OCI-LY7 (cell line): ENCODE measurements at places on chromosomes 13 and 19. TPM values are rescaled to one million over a fixed set of nuclear protein-coding genes. Genes with fewer than 3 reads are reported as not detected.

GRCh38 chr13:100175803-100176182 lies 86.9 kb downstream of the PCCA start:
- no peak for DNase-seq

GRCh38 chr13:40362502-40362901 lies 303.9 kb downstream of the FOXO1 start:
- no peak for DNase-seq

DNA sequence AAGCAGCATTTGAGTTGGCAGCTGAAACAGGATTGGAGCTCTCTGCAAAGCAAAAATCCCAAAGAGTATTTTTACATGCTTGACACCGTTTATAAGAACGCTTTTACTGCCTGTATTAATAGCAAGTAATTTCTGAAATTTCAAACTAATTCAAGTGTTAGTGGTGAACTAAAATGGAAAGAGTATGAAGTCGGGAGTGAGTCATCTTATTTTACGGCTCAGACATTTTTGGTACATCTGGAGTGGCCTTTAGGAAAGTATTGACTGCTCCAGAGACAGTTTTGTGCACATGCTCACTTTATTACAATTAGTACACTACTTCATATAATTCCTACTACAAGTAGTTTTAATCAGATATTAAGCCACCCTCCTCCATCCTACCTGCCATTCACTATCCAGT lies 167.4 kb downstream of the SLITRK6 start:
- no peak for DNase-seq

DNA sequence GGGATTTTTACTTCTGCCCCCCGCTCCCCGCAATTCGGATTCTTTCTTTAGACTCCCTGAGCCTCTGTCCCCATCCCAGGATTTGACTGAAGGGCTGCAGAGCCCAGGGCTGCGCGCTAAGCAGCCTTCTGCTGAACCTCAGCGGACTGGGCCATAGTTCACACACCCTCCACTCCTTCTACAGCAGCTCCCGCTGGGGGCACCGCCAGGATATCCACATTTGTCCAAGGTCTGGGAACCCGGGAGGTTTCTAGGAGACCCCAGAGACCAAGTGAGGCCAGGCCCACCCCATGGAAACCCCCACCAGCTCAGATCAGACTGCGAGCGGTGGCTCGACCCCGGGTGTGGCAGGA lies 463.3 kb downstream of the ITGBL1 start:
- no peak for DNase-seq

- no peak for DNase-seq
These were observed 413.2 kb downstream of the MZT1 start for GRCh38 chr13:72314210-72314609.

DNA sequence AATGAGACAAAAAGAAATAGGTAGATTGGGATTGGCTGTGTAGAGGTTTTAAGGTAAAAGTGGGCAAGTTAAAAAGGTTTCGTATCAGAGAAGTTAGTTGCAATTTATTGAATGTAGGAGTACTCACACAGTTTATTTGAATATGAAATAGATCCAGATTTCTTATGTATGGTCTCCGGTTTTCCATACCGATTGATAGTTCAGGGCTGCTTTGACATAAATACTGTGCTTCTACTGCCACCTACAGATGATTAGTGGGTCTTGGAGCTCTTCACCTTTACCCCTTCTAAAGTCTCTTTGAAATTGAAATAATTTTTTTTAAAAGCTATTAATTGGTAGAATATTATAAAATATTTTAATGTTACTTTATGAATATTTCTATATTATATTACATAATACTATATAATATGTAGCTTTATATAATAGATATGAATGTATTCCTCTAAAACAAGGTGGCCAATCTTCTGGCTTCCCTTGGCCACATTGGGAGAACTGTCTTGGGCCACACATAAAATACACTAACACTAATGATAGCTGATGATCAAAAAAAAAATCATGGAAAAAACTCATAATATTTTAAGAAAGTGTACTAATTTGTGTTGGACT lies 7.7 kb upstream of the GPR18 start:
- peak; percentile 61 for DNase-seq

DNA sequence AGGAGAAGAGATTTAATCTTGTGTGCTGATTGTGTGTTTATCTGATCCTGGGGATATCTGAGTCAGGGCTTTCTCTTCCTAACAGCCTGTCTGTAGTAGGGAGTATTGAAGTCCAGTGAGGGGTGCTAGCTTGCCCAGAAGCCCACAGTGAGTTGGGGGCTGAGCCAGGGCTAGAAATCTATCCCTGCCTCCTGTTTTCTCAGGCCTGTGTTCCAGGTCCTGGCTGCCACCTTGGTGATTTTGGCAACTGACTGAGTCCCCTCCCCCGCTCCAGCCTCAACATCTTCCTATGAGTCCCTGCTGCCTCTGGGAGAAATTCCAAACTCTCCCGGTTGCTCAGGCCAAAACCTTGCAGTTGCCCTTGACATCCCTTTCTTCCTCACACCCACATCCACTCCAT lies 7.7 kb upstream of the NOVA2 start:
- DNase-seq, result no peak

GRCh38 chr13:73738626-73739025 lies 395.6 kb downstream of the KLF12 start:
- DNase-seq, result no peak

DNA sequence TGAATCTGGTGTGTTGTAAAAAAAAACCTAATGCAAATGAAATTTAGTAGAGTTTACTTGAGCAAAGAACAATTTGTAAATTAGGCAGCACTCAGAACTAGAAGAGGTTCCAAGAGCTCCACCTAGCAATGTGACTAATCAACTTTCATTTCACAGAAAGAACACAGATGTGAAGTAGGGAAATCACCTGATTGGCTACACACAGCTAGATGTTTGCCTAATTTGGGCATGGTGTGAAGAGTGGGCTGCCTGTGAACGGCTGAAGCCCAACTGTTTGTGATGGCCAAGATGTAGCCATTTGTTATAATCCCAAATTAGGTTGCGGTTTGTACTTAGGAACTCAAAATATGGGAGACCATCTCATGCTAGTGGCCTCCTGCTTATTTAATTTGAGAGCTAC lies 724.4 kb upstream of the SLITRK5 start:
- DNase-seq, result peak; percentile 1

DNA sequence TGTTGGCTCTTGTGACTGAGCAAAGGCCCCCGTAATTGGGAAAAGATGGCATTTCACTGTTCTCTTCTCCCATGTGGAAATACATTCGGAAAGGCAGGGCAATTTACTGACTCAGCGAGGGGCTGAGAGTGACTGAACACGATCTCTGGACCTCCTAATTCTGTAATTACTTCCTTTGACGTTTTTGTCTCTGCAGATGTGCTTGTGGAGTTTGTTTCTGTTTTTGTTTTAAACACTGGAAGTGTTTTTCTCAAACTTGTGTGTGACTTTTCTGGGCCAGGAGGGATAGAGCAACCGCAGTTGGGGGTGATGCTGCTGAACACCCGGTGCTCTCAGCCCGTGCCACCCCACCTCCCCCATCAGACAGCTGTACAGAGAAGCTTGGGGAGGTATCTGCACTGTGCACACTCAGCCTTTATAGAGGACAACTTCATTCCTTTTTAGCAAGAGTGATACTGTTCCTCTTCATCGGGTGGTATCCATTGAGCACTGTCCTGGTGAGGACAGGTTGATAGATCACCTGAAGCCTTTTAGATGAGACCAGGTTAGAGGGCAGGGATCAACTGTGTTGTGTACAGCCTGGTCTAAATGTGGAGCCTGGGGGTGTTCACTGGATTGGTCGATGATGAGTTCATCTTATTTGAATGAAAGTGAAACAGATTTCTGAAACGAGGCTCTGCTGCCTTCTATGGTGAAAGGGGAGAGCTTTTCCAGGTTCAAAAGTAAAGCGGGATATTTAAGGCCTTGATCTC lies 117.4 kb downstream of the ESD start:
- peak; percentile 28 for DNase-seq

DNA sequence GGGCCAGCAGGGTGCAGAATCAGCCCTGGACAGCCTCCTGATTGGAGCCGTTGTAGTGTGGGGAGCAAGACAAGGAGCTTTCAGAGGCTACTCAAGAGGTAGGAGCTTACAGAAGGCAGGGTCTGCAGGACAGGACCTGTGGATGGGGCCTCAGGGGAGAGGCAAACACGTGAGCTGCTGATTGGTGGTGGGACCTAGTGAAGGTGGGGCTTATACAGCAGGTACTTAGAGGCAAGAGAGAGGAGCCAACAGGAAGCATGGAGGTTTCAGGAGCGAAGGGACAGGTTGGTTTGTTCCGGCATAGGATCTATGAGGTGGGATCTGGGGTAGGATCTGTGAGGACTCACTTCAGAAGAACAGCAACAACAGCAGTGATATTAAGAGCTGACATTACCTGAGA lies 32.4 kb downstream of the ZSWIM4 start:
- DNase-seq, result no peak

DNA sequence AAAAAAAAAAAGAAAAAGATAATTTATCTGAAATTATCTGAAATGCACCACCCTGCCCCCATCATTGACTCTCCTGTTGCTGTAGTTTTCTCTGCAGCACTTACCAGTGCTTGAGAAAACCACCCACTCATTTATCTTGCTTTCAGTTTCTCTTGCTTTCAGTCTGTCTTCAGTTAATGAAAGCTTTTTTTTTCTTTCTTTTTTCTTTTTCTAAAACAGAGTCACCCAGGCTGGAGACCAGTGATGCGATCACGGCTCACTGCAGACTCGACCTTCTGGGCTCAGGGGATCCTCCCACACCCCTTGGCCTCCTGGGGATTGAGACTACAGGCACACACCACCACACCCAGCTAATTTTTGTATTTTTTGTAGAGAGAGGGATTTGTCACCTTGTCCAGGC lies 4.3 kb upstream of the ACP5 start:
- peak; percentile 92 for DNase-seq

GRCh38 chr13:51814825-51815650 lies 11.1 kb upstream of the DHRS12 start:
- peak; percentile 90 for DNase-seq

GRCh38 chr13:33194820-33195692 lies 90.5 kb downstream of the STARD13 start:
- DNase-seq, result no peak

GRCh38 chr19:39554701-39555311 lies 14.8 kb upstream of the EID2 start:
- no peak for DNase-seq

GRCh38 chr19:34961775-34962686 lies 2.0 kb downstream of the ZNF792 start:
- DNase-seq, result peak; percentile 67

DNA sequence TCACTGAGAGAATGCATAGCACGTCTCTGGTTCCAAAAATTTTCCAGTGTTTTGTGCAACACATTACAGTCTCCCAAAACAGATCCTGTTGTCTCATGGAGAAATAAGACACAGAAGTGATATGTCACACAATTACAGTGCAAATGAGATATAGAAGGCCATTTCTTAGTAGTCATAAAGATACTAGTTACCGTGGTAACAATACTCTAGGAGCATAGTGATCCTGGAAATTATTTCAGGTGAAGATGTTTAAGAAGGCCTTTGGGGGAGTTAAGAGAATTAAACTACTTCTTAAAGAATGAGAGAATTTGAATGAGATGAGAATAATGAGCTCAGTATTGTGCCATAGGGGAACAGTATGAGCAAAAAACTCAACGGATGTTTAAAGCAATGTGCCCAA lies 628.0 kb upstream of the MIR17HG start:
- no peak for DNase-seq

DNA sequence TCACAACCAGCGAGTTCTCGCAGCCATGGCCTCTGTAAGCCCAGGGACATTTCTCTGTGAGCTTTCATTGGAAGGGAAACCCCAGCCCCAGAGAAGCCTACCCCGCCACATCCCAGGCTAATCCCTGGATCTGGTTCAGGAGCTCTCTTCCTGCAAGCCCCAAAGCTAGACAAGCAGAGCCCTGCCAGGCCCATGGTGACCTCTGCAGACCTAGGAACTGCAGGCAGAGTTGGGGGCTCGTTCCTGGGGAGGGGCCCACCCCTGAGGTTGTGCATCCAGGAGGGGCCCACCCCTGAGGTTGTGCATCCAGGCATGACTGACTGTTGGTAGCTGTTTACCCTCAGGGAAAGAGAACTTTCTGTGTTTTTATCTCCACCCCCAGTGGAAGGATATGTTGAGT lies 21.7 kb downstream of the KCTD15 start:
- DNase-seq, result no peak

DNA sequence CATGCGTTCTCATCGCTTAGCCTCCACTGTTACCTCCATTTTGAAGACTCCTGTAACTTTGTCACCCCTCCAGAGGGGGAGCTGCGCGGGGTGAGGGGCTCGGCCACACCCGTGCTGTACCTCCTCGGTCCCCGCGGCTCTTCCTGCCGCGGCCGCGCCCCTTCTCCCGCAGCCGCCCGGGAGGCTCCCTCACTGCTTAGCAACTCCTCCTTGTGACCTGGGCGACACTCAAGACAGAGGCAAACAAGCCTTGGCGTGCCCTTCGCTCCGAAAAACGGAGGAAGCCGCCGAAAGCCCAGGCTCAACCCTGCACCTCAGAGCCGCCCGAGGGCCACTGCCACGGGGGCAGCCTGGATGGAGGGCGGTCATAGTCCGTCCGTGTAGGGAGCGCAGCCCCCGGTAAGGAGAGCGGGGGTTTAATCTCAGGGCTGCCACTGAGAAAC lies 494.3 kb downstream of the FOXO1 start:
- DNase-seq, result no peak

DNA sequence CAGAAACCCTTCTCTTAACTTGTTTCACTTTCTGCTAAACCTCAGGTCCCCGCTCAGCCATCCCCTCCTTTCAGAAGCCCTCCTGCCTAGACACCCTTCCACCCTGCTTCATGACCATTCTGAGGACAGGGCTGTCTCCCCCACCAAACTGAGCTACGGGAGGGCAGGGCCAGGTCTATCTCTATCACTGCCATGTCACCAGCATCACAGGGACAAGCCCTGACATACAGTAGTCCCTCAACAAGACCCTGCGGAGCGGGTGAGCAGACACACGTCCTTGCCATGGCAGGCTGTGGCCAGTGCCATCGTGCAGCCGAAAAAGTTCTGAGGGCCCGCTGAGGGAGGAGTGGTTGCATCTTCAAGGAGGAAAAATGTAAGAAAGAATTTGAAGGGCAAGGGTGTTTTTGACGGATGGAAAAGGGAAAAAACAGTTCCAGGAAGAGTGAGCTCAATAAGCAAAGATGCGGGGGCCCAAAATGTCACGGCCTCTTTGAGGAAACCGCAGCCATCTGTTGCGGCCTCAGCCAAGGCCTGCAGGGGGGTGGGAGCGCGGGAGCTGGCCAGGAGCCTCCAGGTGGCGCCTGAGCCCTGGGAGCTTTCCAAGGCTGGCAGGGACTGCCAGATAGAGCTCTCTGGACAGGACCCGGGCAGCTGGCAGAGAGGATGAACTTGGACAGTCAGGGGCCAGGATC lies 8.1 kb downstream of the PTGIR start:
- peak; percentile 65 for DNase-seq

Gene ANGPTL8
- 1.0 TPM in 1 of 2 replicates, not detected in the other for total RNA-seq

Gene FFAR1
- total RNA-seq, result 9.8 and 11.6 TPM in 2 replicates

Gene DKKL1
- 0.61 and 0.79 TPM in 2 replicates for total RNA-seq

Gene RFPL4AL1
- not detected in 2 replicates for total RNA-seq

Gene GAS6
- not detected in 2 replicates for total RNA-seq

Gene CLIP3
- 2.4 and 2.6 TPM in 2 replicates for total RNA-seq

Gene ZNF331
- 23.7 and 26.3 TPM in 2 replicates for total RNA-seq

Gene CCDC70
- total RNA-seq, result not detected in 2 replicates

Gene MIA
- total RNA-seq, result not detected in 2 replicates

Gene LGALS4
- total RNA-seq, result 1.1 and 1.3 TPM in 2 replicates

Gene RNF225
- total RNA-seq, result 0.77 and 1.7 TPM in 2 replicates

Gene EXOC3L2
- not detected in 2 replicates for total RNA-seq

Gene SRRM5
- 0.61 and 0.85 TPM in 2 replicates for total RNA-seq

Gene ZFP28
- total RNA-seq, result not detected in 2 replicates
